ENCODE measurements at places on chromosomes 16 and 17. TPM values are rescaled to one million over a fixed set of nuclear protein-coding genes. Genes with fewer than 3 reads are reported as not detected.

The SMCR8 gene
- 15.9 TPM for total RNA-seq

The PCGF2 gene
- total RNA-seq = 53.9 TPM

The ABCA3 gene
- 20.5 TPM for total RNA-seq

The ITGB4 gene
- 77.6 TPM for total RNA-seq

The HAGH gene
- 63.5 TPM for total RNA-seq

The USP31 gene
- 12.3 TPM for total RNA-seq
